Right ventricle myocardium inferior (tissue), 1 donor: ENCODE measurements at places on chromosomes 7 and 10.

DNA sequence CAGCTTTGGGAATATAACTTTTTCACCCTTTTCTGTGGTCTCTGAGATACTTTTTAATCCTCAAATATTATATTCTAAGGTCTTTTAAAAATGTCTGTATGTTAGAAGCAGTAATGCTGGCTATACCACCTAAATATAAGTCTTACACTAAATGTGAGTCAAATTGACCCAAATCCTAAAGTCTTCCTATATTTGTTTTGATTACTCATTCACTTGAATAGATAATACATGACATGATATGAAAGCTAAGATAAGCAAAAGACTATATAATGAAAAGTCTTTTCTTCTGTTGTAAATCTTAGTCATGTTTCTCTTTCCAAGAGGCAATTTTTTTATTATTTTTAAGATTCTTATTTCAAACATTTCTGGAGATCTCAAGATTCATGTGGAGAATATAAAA lies 64.2 kb downstream of the HDAC9 start:
- no peak for DNase-seq

DNA sequence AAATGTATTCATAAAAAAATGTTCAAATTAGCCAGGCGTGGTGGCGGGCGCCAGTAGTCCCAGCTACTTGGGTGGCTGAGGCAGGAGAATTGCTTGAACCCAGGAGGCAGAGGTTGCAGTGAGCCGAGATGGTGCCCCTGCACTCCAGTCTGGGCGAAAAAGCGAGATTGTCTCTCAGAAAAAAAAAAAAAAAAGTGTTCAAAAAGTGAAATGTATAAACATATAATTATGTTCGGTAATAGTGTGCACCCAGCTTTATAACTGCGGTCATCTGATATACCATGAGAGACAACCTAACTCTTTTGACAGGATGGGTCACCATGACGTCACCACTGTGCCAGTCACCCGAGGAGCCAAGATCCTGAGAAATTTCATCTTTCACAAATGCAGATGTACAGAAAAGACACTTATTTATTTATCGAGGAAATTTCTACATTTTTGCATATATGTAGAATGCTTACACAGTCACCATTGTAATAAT lies 594 bp upstream of the RP9 start:
- no peak for DNase-seq

DNA sequence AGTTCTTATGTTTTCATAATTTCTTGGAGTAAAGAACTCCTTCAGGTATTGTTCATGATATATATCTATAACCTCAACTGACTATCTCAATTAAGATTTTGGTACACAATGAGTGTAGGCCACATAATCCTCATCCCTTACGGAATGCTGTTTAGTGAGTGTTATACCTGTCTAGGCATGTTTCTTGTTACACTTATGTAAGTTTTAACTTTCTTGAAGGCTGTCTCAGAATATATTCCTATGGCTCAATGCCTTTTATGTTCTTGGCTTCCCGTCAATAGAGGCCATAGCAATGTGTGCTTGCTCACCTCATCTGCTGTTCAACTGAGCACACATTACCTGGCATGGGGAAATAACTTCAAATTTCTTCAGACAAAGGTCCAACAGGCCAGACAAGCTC lies 185.1 kb downstream of the CTTNBP2 start:
- no peak for DNase-seq

DNA sequence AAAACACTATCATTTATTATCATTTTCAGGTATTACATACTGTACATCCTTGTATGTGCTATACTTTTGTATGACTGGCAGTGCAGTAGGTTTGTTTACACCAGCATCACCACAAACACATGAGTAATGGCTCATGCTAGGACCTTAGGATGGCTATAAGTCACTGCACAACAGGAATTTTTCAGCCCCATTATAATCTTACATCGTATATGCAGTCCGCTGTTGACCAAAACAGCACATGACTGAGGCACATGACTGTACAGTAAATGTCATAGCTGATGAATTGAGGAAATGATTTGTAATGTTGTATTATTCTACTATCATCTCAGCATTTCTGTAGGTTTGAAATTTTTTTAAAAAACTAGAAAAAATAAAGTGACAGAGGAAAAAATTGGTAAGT lies 38.6 kb downstream of the BPGM start:
- DNase-seq, result no peak

- no peak for DNase-seq
Measured at GRCh38 chr10:15213461-15213861, 45.0 kb upstream of the NMT2 start.

- DNase-seq, result no peak
Measured at GRCh38 chr10:72104472-72105097, 16.2 kb upstream of the SPOCK2 start.

DNA sequence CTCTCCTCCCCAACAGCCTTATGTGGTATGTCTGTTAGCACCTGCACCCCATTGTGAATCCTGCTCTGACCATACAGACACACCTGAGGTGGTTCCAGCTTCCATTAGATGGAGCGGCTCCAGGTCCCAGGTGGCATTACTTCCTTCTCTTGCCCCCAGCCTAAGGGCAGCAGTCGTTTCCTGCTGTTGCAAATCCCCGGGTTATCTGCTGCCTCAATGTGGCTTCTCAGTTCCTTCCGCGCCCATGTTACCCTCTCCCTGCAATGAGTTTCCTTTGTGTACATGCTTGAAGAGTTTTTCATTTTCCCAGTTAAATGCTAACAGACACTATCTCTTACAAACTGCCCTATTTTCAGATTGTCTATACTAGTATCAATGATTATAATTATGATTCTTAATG lies 62.8 kb upstream of the PRKCQ start:
- DNase-seq, result no peak

DNA sequence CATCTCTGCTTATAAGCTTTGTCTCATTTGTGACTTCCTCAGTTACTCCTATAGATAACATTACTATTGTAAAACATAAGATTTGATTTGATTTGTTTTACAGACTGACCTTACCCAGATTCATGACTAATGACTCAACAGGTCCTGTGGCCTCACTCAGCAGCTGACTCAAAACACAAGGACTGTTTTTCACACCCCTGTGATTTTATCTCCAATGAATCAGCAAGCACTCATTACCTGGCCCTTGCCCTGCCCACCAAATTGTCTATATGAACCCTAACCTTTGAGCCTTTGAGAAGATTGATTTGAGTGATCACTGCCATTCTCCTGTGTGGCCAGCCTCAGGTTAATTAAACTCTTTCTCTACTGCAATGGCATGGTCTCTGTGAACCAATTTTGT lies 1064.6 kb upstream of the LRRTM3 start:
- no peak for DNase-seq

GRCh38 chr10:93827056-93827804 lies 66.5 kb upstream of the SLC35G1 start:
- DNase-seq, result no peak

DNA sequence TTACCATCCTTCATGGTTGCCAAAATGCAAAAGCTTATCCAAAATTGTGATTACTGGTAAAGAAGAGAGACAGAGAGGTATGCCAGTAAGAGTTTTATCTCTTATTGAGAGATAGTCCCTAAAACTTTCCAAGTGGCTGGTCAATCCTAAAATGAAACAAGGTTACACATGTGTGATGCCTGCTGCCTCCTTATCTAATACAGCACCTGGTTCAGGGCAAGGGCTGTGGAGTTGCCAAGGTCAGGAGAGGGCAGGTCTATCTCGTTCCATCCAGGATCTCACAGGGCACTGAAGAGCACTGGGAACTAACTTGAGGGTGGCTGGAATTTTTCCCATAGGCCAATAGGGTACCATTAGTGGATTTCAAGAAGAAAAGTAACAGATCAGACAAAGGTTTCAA lies 18.3 kb downstream of the VOPP1 start:
- DNase-seq, result no peak

GRCh38 chr7:51187941-51188340 lies 128.7 kb downstream of the COBL start:
- no peak for DNase-seq

DNA sequence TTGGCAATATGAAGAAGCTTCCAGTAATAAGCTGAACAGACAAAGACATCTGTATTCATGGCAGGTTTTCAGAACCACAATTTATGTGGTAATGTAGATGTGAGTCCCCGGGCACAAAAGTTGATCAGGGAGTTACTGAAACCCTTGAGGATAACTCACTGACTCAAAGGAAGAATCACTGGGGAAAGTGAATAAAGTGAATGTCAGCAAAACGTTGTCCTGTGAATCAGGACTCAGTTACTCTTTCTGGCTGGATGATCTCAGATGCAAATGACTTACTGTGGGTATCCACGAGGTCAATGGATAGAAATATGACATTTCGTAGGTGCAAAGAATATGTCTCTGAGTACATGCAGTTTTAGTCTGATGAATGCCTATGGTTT lies 172.8 kb upstream of the CTBP2 start:
- DNase-seq, result no peak

DNA sequence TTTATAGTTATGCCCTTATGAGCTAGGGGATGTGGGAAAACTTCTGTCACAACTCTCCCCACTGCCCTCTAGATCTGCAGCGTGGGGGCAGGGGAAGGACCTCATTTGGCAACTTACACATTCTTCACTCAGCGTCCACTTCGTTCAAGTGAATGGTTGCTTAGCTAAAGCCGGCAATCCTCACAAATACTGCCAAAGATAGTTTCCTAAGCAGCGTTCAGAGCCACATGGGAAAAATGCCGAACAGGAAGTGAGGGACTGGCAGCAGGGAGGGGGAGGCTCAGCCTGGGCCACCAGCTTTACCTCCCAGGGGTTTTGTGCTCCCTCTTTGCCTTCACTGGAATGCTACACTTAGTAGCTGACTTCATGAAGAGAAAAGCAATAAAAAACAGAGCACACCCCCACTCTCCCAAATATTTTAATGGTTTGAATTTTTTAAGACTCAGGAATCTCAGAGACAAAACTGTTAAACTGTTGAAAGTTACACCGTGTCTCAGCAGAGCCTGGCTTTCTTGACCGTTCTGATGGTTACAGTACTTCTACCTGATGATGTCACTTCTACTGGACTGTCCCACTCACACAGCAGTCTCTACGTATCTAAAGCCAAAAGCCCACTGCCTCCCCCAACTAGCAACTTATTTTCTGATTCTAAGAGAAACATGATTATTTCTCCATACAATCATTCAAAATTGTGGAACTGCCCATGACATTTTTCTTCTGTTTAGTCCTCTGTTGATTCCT lies 10.4 kb downstream of the GRM3 start:
- DNase-seq, result no peak

DNA sequence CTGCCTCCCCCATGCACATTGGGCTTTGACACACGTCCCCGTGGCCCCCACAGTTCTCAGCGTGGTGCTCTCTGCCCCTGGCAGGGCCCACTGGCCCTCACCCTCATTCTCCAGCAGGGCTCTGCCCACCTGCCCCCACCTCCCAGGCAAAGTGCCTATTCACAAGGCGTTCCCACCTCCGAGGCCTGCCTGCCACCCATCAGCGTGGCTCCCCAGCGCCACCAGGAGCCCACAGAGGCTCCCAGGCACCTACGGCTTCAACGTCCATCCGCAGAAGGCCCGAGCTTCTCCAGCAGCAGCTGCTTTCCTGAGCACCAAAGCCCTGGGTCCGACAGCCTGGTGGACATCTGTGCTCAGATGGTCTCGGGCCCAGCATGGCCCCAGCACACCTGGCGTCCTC lies 211.8 kb upstream of the PPP2R2D start:
- DNase-seq, result no peak

- DNase-seq, result no peak
Measured at GRCh38 chr7:45033931-45034290, 33.9 kb downstream of the CCM2 start.

- no peak for DNase-seq
Measured at GRCh38 chr7:115585015-115585718, 445.4 kb downstream of the TFEC start.

DNA sequence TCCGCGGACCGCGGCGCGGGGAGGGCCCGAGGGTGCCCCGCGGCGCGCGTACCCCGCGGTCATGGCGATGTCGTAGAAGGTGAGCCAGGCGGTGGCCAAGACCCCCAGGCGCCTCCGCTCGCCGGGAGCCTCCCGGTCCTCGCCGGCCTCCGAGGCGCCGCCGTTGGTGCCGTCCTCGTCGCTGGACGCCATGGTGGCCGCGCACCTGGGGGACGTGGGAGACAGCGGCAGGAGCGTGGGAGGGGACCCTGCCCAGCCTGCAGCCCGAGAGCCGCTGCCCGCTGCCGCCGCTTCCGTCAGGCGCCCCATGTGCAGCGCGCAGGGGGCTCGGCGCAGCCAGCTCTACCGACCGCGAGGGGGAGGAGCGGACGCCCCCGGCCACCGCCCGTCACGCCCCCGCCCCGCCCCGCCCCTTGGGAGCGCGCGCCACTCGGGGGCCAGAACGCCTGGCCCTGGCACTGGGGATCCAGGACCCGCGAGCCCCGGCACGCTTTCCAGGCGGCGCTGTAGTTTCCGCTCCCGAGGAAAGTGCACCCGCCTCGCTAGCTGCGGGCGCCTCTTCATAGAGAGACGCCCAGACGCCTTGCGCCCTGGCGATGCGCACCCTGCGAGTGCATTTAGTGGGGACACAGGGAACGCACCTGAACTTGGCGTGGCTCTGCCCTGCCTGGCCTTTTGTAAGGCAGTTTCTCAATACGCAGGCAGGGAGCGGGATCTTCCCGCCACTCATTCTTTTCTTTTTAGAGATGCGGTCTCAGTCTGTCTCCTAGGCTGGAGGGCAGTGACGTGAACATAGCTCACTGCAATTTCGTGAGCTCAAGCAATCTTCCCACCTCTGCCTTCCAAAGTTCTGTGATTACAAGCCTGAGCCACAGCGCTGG lies at the start of gene HACD1:
Gene HACD1 (minus strand): TSS at position 344 of the 881 bp plus-strand sequence. CDS start 35 bp downstream, at position 309.
- DNase-seq, result peak; percentile 82

GRCh38 chr7:84236398-84236797 lies 41.8 kb upstream of the SEMA3A start:
- no peak for DNase-seq

DNA sequence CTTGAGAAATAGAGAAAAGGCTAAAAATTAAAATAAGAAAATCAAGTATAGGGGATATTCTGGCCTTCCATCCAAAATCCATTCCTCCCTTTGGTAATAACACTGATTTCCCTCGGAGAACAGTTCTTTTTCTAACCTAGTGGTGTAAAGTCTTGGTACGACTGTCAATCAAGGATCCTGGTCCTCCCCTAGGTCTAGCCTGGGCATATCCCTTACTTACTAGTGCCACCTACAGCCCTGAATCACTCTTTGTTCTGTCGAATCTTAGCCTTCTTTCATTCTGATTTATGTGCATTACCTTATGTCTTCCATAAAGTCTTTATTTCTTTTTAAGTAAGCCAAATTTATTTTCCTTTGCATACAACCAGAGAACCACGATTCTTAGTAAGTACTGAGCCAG lies 298.7 kb upstream of the LRRTM3 start:
- no peak for DNase-seq
